ENCODE measurements at places on chromosomes 11 and 22.

GRCh38 chr11:14119357-14119756, 156.8 kb downstream of the SPON1 start:
- no peak for DNase-seq

- DNase-seq = no peak
Observed at GRCh38 chr11:128532016-128532571, 55.3 kb downstream of the ETS1 start.

- DNase-seq = no peak
Observed at GRCh38 chr11:35515224-35515623, 10.2 kb downstream of the PAMR1 start.

GRCh38 chr11:1460986-1461825, 25.4 kb downstream of the MOB2 start:
- DNase-seq = no peak

DNA sequence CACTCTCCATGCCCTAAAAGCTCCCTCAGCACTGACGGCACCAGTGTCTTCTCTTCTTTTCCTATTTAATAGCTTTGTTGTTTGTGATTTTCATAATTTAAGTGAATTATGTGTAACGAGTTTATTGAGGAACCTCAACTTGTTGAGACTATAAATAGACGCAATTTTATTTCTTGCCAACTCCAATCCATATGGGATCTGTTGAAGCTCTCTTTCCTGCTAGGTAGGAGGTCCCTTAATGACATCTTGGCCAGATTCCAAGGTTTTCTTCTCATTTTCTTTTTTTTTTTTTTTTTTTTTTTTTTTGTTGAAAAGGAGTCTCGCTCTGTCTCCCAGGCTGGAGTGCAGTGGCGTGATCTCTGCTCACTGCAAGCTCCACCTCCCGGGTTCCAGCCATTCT, 14.2 kb downstream of the RTL6 start:
- DNase-seq = no peak

DNA sequence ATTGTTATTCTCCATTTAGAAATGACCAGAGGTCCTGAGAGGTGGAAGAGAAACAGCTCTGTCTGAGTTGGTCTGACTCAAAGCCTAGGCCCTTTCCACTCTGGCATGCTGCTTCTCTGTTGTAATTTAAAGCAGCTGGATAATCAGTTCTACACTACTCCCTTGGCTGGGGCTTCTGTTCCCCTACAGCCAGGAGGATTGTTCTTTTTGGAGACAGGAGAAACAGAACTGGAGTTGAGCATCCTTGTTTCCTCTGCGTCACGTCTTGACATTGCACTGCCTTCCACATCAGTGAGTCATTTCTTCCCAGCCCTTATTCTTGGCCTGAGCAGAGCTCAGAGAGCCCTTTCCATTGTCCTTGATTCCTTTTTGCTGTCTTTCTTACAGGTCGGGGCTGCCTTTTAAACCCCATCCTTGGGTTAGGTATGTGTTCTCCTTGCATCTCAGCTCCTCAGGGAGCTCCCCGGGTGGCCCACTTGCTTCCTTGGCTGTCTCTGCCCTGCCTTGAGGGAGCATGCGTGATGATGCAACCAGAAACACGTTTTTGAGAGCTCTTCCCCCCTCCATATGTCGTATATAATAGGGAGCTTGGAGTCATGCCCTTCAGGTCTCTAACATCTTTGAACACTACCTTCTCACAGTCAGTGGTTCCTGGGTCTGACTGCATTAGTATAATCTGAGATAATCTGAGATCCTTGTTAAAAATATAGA, 35.7 kb downstream of the CYB5R2 start:
- DNase-seq = no peak

GRCh38 chr11:125554038-125554437, 15.2 kb upstream of the EI24 start:
- no peak for DNase-seq

- DNase-seq = no peak
Observed at GRCh38 chr22:29992341-29993275, 87.7 kb upstream of the HORMAD2 start.

- no peak for DNase-seq
Observed at GRCh38 chr22:35792506-35792905, 74.8 kb downstream of the APOL5 start.

DNA sequence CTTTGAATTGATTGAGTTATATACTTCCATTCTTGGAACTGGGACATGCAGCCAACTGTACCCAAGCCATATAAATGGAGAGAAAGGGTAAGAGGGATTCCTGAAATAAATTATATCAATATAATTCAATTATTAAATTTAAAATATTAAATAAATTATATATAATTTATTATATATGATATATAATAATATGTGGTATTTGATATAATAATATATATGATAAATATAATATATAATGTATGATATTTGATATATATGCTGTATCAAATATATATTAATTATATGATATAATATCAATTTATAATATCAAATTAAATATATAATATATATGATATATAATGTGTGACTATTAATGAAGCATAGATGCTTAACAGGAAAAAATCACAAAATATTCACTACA, 677.0 kb downstream of the NELL1 start:
- DNase-seq = no peak

- no peak for DNase-seq
Observed at GRCh38 chr11:11043721-11044120, 185.9 kb upstream of the ZBED5 start.

DNA sequence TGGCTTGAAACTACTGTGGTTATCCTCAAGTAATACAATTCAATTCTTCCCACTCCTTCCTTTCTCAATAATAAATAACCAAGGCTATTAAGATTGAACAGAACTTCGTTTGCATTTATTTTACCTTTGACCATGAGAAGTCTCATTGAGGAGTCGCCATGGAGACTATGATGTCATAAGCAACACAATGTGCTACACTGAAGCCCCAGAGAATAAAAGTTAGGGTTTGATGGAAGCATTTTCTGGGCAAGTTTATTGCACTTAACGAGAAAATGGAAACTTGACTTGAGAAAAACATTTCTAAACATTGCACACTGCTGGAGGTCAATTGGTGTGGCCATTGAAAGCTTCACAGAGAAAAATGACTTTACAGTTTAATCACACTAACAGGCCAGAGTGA, 121.5 kb downstream of the FAM76B start:
- DNase-seq = no peak

DNA sequence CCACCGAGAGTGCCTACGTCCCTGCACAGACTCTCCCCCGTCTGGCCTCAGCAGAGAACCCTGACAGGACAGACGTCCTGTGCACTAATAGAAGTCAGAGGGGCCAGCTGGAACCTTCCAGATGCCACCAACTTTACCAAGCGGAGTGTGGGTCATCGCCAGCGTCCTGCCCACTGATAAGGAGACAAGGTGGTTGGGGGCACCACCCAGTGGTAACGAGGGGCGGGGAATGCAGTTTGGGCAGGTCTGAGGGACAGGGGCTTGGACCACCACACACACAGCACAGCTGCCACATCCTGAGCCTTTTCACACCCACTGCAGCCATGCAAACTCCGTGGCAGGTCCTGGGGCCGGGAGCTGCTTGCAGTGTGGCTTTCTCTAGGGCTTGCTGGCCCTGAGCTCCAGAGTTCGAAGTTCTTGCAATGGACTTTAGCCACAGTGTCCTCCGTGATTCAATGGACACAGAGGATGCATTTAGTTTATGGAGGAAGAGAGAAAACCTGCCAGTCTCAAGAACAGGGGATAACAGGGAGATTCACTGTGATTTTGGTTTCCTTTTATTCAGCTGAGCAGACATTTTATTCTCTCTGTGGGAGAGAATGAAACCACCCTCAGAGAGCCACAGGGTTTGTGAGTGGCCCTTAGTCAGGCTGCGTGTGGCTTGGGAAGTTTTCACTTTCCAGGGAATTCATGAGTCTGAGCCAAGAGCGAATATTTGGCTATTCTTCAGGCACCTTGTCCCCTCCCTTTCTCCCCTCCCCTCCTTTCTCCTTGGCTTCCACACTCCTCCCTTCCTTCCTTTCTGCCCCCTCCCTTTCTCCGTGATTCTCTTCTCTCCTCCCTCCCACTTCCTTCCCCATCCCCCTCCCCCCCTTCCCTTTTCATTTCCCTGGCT, 13.1 kb downstream of the MRGPRG start:
- no peak for DNase-seq

DNA sequence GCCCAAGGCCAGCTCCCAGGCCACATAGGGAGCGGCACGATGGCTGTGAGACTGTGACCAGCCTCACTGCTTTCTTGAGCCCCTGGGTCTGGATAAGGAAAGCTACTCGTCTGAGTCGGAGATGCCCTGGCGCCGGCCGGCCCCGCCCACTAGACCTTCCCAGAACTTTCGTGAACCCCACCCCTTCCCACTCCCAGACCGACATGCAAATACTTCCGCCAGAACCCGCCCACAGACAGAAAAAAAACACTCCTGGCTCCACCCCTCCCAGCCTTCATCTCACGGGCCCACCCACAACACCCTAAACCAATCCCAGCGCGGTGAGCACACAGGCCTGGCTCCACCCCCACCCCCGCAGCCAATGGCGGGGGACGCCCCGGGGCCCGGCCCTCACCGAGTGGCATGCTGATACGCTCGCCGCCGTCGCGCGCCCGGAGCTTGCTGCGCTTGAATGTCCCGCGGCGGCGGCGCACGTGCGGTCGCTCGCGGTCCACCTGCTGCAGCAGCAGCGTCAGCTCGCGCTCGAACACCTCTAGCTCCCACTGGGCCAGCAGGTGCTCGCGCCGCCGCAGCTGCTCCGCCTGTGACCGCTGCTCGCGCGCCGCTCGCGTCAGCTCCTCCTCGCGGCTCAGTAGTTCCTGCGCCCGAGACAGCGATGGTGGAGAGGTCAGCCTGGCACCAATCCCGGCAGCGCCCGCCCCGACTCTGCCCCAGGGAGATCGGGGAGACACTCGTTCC, 7.0 kb downstream of the MAP3K11 start:
- DNase-seq = no peak

DNA sequence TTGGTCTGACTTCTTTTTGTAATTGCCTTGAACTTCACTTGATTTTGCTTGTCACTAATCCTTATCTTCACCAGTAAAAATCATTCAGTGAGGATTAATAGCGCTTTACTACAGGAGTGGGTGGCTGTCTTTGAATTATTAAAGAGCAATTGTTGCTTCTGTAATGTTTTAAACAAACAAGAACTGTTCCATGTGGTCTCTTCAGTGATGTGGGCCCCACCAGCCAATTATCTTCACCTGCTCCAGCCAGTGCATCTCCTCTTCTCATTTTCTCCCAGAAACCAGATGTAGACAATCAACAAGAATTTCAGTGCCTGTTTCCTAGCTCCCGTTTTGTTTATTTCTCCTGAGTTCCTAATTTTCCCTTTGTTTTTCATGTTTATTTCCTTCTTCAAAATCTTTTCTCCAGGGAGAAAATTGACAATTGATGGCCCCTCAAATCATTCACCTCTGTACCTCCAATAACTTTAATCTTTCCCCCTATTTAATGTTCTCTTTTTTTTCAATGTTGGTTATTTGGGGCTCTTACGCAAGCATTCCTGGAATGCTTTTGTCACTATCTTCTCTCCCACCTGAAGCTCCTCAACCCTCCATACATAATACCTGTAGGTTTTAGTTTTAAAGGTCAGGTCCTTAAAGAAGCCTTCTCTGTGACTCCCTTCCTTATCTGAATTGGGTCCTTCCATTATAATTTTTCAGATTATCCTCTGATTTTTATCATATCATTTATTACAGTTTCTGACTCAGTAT, 115.1 kb downstream of the ARFGAP2 start:
- no peak for DNase-seq

- no peak for DNase-seq
Observed at GRCh38 chr11:16771350-16772140, 33.1 kb downstream of the C11orf58 start.

DNA sequence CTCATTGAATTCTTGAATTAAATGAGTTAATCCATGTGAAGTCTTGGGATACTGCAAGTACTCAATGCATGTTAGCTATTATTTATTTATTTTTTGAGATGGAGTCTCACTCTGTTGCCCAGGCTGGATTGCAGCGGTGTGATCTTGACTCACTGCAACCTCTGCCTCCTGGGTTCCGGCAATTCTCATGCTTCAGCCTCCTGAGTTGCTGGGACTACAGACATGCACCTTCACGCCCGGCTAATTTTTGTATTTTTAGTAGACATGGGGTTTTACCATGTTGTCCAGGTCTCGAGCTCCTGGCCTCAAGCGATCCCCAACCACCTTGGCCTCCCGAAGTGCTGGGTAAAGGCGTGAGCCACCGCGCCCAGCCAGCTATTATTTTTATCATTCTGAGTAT, 9.4 kb downstream of the MMP7 start:
- no peak for DNase-seq

DNA sequence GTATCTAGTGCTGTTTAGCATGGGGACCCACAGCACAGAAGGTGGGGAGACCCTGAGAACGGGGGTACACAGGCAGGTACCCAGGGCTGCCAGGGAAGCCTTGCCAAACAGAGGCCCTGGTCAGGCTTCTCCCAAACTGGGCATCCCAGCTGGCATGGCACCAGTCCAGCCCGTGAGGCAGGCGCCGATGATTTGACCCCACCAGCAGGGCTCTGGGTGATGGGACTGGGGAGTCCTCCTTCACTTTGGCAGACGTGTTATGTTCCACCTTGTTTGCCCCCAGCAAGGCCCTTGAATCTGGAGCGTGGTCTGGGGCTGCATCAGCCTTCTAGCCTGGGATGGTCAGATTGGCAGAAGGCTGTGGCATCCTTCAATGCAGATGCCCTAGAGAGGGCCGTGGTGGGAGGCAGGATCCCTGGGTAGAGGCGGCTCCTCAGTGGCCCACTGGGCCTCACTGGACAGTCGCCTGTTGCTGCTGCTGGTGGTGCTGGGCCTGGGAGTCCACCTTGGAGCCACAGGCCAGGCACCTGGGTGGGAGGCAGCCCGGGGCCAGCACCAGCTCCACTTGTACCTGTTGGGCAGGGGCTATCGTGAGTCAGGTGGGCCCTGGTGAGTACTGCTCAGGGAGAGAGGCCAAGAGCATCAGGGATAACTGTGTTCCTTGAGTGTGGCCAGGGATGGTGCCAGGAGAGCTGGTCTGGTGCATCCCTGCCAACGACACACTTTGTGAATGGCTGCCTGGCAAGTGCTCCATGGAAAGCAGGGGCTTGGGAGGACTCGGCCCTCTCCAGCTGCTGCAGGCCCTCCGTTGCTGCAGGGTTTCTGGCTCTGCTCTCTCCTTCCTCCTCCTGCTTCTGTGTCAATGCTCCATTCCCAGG, 3.3 kb downstream of the ADORA2A start:
- DNase-seq = no peak

- no peak for DNase-seq
Observed at GRCh38 chr11:7436657-7437056, 48.6 kb upstream of the OLFML1 start.

GRCh38 chr11:129260750-129261149, 68.6 kb upstream of the ARHGAP32 start:
- DNase-seq = no peak

GRCh38 chr11:110279881-110280280, 16.5 kb downstream of the RDX start:
- DNase-seq = no peak
